ENCODE measurements at places on chromosomes 6 and 20.

- no peak for DNase-seq
Measured at GRCh38 chr6:159443417-159443920, 249.6 kb downstream of the SOD2 start.

- DNase-seq: no peak
Measured at GRCh38 chr20:53488775-53489272, 104.8 kb downstream of the ZNF217 start.

DNA sequence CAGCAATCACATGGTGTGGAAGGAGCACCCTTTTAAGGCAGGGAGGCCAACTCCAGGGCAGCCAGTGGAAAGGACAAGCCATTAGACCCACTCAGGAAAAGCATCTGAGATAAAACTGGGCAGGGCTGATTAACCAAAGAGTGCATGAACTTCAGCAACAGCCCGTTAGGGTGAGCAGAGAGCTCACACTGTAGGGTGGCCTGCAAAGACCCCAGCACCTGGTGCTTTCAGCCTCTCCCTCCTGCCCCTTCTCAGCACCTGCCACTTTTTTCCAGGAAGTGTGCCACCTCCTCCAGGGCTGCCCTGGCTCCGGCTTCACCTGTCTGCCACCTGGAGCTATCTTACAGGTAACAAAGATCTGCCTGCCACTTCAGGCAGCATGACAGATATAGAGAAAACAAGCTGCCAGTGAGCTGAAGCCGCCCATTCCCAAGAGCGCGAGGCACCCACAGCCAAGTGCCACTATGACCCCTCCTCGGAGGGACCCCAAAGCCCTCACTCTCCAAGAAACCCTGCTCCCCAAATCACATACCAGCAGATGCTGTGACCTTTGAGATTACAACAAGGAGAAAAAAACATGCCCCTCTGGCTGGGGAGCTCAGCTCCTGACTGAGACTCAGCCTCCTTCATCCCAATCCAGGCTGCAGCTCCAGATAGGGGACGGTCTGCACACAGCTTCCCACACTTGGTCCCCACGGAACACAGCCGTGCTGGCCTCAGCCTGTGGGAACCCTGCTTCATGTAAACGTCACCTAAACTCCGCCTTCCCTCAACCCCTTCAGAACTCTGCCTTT lies 71.2 kb downstream of the ABHD12 start:
- DNase-seq: no peak

- no peak for DNase-seq
Measured at GRCh38 chr6:105259913-105260889, 80.4 kb upstream of the POPDC3 start.

- DNase-seq: no peak
Measured at GRCh38 chr6:106321940-106322339, 3.6 kb downstream of the ATG5 start.

DNA sequence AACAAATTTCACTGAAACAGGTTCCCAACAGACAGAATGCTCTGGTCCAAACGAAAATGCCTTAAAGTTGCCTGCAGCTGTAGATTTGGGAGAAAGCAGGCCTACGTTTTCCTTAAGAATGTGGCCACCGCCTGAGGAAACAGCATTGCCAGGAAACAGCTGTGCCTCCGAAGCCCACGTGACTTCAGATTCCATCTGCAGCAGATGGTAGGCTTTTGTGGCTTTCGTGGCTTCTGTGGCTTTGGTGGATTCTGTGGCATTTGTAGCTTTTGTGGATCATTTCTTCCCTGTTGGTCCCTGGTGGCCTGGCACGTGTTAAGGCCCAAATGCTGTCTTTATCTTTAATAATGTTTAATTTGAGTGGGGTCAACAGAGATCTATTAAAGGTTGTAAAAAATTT lies 222.9 kb downstream of the TTLL2 start:
- DNase-seq: no peak

DNA sequence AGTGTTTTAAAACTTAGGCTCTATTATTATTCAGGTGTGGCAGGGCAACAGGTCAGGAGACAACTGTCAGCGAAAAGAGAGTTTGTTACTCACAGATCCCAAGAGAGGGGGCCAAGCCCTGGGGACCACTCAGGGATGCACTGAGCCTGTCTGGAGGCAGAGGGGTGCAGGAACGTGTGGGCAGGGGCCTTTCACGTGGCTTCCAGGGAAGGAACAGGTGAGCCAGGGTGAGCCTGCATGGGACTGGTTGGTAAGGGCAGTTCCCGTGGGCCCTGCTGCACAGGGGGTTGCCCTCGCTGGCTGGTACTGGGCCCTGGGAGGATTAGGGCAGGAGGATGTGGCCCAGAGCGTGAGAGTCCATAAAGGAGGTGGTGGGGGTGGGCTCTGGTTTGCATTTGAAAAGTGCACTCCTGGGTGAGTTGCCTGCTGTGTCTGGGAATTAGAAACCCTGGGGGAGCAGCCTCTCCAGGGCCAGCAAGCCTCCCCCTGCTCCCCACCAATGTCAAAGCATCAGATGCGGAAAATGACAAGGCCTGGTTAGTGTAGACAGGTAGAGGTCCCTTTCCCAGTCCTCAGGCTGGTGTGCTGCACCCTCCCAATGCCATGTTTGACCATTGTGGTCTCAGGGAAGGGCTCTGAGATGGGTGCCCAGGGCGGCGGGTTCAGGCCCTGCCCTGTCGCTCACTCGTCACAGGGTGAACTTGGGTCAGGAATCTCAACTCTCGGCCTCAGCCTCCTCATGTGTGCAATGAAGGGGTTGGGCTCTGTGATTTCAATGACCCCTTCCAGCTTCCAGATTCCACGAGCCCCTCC lies 127.4 kb upstream of the RPS6KA2 start:
- DNase-seq: no peak

DNA sequence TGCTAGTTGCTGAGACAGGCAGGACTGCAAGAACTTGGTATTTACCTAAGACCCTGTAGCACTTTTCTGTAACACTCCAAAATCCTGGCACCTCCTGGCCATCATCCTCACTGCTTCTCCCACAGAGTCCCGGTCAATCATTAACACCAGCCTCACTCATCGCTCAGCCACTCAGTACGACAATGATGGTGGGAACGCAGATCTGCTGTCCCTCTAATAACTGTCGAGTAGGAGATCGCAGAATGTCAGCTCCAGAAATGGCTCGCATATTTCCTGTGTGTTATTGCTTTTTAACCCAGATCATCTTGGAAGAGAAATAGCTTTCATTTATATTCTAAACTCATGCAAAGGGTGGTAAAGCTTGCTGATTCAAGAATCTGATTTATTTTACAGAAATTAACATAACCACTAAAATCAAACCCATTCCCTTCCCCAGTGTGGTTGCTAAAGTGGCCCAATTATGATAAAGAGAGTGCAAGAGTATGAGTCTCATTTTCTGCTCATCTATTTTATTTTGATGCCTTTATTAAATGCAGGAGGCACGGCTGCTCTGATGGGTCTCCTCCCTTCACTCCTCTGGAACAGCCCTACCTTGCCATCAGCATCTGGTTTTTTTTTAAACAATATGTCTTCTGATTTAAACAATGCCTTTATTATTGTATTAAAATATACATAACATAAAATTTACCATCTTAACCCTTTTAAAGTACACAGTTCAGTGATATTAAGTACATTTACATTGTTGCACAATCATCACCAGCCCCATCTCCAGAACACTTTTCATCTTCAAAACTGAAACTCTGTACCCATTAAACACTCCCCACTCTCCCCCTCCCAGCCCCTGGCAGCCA lies 28.3 kb upstream of the GGTLC1 start:
- no peak for DNase-seq

DNA sequence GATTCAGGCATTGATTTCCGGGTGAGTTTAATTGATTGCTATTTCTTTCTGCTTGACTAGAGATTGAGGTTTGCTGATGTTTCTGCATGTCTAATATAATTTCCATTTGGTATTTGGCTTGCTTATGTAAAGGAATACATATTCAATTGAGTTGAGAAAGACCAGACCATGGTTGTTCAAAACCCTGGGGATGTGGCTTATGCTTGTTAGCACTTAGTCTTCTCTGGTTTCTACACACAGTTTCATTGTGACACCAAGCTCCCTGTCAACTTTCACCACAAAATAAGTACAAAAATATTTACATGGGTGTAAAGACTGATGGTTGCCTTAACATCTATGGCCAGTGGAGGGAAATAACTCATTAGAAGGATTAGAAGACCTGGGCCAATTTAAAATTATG lies 209.6 kb downstream of the CDH26 start:
- no peak for DNase-seq

DNA sequence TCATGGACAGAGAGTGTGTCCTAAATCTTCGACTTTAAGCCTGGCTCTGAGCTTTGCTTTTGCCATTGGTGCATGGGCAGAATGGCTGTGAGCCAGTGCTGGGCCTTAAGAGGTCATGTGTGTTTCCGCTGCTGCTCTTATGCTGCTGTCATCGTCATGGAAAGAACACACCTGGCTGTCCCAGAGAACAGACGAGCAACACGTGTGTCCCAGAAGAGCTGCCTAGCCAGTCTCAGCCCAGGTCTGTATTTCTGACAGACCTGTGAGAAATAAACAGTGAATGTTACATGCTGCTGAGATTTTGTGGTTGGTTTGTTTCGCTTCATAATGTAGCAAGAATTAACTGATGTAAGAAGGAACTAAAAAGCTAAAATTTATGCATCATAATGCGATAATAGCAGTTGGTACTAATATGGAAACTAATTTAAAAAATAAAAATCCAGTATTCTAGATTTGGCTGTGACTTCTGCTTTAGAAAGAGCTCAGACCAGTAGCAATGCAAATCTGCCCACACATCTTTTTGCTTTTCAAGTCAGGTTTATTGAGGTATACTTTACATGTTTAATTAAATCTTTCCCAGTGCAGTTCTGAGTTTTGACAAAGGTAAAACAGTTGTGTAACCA lies 11.5 kb upstream of the SCP2D1 start:
- DNase-seq: no peak

DNA sequence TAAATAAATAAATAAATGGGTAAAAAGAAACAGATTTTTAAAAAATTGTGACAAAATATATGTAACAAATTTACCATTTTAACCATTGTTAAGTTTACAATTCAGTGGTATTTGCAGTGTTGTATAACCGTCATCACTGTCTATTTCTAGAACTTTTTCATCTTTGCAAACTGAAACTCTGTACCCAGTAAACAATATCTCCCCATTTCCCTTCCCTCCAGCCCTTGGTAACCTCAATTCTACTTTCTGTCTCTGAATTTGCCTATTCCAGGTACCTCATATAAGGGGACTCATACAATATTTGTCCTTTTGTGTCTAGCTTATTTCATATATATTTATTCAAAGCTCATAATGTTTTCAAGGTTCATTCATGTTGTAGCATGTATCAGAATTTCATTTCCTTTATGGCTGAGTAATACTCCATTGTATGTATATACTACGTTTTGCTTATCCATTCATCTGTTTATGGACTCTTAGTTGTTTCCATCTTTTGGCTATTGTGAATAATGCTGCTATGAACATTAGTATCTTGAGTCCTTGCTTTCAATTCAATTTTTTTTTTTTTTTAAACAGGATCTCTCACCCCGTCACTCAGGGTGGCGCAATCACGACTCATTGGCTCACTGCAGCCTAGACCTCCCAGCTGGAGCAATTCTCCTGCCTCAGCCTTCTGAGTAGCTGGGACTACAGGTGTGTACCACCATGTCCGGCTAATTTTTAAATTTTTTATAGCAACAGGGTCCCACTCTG lies 8.9 kb downstream of the MANBAL start:
- no peak for DNase-seq

GRCh38 chr6:15735567-15736265 lies 72.9 kb upstream of the DTNBP1 start:
- no peak for DNase-seq

GRCh38 chr20:21437816-21438215 lies 40.5 kb upstream of the NKX2-4 start:
- no peak for DNase-seq

DNA sequence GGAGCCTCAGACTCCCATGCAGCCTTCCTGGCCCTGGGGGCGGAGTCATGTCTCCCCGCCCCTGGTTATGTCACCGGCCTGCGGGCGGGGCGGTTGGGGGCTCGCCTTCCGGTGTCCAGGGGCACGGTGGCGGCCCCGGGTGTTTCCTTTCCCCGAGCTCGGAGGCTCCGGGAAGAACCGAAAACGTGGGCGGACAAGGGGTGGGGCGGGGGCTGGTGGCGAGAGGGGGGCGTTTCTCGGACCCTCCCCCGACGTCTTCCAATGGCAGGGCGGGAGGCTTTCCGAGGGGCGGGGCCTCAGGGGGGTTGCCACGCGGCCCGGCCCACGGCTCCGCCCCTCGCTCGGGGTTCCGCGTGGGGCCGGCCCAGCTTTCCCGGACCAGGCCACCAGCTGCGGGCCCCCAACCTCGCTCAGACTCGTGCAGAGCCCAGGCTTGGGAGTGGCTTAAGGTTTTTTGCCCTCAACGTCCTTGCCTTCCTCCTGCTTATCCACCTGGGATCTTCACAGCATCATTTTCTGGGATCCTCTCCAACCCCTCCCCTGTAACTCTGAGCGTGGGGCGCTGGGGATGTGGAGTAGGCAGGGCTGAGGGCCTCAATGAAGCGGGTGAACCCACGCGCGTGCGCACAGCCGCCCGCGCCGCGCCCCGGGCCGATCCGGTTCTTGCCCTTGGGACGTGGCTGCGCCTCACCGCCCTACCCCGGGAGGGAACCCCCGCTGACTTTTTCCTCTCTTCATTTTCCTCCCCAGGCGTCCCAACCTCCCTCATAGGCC lies 2.1 kb upstream of the NRN1 start:
- DNase-seq: peak; percentile 76

GRCh38 chr20:61477451-61477861 lies 225.4 kb downstream of the CDH4 start:
- DNase-seq: no peak

GRCh38 chr6:33702345-33702977 lies 9.0 kb downstream of the UQCC2 start:
- no peak for DNase-seq

DNA sequence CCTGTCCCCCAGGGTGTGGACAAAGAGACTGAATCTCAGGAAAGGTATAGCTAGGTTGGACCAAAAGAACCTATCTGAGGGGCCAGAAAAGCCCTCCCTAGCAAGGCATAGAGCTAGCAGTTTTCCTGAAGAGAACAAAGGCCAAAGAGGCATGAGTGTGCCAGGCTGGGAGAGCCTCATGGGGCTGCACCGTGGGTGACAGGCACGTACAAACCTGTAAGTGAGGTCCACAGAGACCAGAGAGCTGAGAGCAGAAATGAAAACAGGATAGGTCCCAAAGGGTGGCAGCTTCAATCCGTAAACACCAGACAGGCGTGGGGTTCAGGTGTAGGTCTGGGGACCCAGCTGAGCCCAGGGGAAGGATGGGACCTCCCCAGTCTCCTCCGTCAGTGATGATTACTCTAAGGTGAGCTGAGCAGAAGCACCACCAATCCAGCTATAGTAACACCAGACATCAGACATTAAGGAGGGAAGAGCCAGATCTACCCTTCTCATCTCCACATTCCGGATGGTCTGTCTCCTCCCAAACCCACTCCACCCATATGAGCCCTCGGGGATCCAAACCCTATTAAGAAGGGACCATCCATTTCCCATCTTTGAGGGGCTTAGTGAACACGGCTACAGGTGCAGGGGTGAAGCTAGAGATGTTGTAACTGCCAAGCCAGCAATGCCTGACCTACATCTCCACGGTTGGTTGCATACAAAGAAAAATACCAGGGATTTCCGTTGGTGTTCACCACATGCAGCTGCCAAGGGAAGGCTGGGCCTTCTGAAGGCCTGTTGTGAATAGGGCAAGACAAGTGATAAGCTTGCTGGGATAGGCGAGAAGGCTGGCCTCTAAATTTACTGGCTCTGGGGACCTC lies 38.3 kb downstream of the BCL2L1 start:
- no peak for DNase-seq

All from T-helper 1 cell (primary cell).